Umbilical cord (tissue), 2 donors: ENCODE measurements at places on chromosomes 5 and 9.

DNA sequence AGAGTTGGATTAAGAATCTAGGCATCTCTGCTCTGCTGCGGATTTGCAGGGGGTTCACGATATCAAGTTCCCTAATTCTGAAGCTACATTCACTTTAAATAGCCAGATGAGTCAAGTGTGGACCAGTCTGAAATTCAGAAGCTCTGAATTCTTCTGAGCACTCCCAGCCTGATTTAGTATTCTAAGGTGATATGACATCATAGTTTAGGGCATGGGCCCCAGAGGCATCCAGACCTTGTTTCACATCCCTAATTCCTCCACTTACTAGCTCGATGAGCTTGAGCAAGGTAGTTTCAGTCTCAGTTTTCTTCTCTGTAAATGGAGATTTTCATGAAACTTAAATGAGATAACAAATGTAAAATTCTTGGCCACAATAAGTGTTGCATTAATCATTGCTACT, 65.2 kb downstream of the TMEM167A start:
- no peak for DNase-seq

DNA sequence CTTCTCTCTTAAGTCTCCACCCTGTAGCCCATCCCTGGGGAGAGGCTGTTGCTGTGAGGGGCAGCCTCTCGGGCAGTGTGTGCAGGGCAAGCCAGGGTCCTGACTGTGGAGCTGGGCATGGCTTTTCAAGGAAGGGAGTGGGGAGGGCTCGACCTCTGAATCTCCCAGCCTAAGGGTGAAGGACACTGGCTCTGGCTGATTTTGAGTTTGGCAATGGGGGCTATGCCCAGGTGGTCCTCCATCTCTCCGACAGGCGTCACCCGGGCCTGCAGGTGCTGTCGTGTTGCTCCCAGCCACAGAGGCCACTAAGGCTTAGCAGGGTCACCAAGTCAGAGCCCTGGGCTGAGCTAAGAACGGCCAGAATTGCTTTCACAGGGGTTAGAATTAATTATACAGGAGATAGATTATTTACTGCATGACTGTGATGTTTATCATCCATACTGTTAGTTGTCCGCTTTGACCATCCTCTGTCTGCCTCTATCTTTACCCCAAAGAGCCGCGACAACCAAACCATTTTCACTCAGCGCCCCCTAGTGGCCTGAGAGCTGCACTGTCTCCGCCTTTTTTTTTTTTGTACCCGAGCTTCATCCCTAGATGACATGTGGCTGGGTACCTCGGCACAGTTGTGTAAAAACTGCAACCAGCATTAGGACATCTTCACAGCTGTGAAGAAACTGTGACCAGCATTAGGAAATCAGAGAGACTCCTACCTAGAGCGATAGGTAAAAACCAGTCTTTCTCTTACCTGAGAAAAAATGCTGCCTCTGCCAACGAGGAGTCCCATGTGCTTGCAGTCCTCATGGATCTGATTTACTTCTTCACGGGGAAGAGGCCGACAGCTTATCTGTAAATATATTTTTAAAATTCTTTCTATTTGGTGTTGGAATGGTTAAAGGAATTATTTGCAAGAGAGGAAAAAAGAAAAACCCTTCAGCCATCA, 44.5 kb downstream of the AGXT2 start:
- DNase-seq, result peak; percentile 59

GRCh38 chr9:4464911-4465513, 25.3 kb upstream of the SLC1A1 start:
- DNase-seq, result no peak

DNA sequence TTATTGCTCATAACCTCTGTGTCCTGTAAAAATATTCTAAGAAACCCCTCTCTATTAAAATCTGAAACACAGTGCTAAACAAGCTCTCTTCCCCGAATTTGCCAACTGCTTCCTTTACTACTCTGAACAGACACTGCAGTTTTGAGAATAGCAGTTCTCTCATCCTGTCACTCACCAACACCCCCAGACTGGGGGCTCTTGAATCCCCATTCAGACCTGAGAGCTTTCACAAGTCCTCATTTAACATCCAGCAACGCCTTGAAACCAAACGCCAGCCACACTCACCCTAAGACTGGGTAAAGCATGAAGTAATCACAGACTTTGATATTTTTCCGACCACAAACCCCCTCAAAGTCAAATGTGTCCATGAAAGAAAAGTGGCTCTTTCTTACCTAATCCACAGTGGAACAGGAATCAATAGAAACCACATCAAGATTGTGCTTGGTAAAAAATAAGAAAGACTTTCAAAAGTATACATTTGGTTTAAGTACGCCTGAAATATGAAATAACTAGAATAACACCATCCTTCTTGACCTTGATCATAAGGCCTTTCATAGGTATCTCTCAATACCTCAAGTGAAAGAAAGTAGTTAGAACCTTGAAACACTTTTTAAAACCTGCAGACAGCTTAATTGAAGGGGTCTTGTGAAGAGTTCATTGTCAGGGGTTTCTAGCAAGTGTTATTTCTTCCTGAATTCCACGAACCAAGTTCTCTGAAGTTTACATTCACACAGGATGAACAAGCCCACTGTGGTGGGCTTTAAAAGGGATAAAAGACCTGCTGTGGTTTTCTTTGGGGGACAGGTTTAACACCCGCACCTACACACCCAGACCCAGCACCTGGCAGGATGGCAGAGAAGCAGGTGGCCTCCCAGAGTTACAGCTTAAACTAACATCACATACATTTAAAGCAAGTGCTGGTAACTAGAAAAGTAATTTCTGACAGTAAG, 412.6 kb downstream of the MLLT3 start:
- DNase-seq, result peak; percentile 67

DNA sequence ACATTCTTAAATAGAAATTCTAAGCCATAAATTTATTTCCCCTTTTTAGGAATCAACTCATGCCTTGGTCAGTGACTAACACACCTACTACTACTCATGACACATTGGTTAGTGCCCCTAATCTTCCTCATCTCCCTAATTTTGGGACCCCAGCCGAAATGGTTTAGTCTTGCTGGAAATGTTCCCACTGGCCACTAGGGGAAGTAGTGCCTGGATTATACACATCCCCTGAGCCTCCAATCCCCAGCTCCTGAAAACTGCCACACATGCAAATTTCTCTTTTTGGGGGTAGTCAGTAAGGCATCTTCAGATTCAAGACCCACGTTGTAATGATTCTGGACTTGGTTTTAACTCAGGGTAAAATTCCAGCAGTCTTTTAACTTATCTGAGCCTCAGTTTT, 79.8 kb downstream of the HSD17B3 start:
- DNase-seq, result no peak

DNA sequence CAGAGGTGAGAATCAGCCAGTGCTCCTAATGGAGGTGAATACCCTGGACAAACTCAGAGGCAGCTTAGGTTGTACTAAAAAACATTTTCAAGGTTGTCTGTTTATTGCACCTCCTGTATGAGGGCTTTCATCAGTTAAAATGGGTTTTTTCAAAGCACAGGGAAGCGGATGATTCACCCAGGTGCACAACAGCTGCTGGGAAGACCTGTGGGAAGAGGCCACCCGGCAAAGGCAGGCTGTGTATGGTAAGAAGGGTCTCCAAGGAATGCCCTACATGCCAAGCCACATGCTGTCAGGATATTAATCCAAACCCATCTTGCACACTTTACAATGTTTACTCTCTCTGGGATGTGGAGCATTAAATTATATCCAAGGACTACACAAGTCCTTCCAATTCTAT, 14.7 kb downstream of the SIL1 start:
- no peak for DNase-seq

DNA sequence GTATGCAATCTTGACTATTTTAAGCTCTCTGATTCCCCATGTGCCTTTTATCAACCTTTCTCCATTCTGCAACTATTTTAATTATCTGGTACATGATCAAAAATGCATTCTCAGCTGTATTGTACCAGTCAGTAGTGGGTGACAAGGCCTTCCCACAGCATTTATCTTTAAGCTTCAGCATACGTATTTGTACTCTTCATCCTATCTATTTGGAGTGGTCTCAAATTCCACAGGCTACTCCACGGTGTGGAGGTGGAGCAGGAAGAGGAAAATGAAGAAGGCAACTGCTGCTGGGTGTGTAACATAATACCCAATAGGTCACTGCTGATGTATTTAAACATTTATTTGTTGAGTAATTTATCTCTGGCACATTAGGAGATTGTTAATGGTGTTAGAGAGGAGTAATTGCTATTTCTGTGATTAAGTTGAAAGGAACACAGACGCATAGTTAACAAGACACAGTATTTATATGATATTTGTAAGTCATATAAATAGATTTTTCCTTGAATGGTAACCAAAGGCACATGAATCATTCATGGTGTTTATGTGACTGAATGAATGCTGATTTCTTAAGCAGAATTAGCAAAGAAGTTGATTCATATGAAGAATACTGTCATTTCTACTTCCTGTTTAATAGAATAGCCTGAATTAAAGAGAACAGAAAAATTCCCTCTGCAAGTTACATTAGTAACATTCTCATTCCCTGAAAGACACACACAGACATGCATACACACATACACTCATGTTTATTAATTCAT, 153.8 kb upstream of the NR3C1 start:
- DNase-seq, result peak; percentile 55

DNA sequence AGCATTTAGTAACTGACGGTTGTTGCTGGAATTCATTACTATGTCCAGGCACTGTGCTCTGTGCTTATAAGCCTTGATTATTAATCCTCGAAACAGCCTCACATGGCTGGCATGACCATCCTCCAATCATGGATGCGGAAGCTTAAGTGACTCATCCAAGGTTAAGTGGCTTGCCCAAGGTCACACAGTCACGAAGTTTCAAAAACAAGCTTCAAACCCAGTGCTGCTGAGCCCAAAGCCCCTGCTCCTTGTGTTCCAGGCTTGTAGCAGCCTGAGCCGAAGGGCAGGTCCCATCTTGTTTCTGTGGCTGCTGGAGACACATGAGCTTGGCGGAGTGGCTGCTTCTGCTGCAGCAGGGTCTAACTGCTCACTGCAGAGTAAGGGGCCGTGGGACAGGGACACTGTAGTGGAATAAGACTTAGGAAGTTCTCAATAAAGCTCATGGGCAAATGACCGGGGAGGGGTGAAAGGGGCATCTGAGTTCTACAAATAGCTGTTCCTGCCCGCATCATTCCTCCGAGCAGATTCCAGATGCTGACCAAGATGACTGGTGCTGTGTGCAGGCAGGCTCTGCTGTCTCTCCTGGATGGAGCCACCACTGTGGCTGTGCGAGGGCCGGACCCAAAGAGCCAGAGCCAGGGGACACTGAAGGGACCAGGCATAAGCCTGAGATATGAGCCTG, 32.4 kb downstream of the WHRN start:
- peak; percentile 38 for DNase-seq

- DNase-seq, result no peak
Measured at GRCh38 chr9:86020731-86021130, 78.6 kb downstream of the GOLM1 start.

GRCh38 chr5:34501840-34502239, 154.3 kb upstream of the RAI14 start:
- DNase-seq, result no peak

DNA sequence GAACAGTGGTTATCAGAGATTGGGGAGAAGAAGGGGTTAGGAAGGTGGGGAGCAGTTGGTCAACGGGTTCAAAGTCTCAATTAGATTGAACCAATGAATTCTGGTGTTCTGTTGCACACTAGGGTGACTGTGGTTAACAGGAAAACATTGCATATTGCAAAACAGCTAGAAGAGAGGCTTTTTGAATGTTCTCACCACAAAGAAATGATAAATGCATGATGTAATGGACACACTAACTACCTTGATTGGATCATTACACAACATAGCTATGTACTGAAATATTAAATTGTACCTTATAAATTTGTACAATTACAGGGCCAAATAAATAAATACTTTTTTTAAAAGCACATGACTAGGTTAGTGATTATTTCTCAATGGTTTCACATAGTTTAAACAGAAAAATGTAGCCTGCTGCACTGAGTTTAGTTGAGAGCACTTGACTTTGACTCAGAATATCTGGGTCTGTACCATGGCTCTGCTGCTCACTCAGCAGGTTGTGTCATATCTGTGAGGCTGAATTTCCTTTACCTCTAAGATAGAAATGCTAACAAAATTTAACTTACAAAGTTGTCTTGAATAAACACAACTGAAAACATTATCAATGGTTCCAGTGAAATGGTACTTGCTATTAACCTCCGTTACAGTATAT, 30.4 kb downstream of the NUDT12 start:
- DNase-seq, result no peak

DNA sequence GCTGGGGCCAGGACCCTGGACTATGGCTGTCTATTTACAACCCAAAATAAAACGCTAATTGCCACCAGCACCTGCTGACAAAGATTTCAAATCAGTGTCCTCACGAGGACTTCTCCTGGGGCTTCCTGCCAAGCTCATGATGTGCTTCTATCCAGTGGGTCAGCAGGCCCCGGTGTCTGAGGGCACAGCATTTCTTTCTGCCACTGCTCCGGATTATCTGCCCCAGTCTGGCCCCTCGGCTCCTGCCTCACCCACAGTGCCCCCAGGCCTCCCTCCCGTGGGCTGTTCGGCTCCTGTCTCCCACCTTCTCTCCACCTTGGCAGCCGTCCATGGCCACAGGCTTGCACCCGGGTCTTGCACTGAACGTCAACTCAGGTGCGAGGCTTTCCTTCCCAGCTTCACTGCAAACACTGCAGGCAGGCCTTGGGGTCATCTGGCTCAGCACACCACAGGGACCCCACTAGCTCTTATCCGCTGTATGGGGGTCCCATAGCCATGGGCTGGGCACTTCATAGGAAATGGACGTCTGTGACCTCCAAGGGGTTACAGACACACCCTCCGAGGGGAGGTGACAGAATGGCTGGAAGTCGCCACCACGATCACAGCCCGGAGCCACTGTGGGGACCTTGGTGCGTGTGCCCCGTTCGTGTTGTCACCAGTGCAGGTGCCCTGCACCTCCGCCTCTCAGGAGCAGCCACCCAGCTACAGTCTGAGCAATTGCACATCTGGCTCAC, 43.8 kb upstream of the FCN1 start:
- no peak for DNase-seq

DNA sequence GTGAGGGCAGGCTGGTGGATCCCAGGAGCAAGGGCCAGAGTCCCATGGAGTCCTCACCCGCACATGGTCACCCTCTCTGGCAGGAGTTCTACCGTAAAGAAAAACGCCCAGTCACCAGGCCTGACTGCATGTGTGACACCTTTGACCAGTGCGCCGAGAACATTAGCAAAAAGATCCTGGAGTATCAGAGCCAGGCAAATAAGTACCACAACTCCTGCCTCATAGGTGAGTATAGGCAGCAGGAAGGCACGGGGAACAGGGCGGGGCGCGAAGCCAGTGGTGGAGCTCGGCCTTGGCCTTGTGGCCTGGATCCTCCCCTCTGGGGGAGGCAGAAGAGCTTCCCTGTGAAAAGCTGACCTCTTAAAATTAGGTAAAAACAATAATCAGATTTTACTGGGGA, 45.4 kb upstream of the TDRD7 start:
- no peak for DNase-seq
